ENCODE measurements at places on chromosomes 16 and 17. TPM values are rescaled to one million over a fixed set of nuclear protein-coding genes. Genes with fewer than 3 reads are reported as not detected.

GRCh38 chr16:29995324-29995910 is at the start of gene HIRIP3:
Gene HIRIP3, minus strand, starts transcription at chr16:29995617. Its CDS starts 12 bp downstream, at chr16:29995605.
- no peak for DNase-seq
- peaks cover 24% of the 10 kb centered on the region for H3K4me1 ChIP-seq
- H3K27me3 ChIP-seq = no peaks in the 10 kb centered on the region
- H3K27ac ChIP-seq = peak within 1 kb of the TSS; percentile 98
- peak within 1 kb of the TSS; percentile 92 for H3K4me3 ChIP-seq
- peaks cover 19% of the 10 kb centered on the region for H3K36me3 ChIP-seq

DNA sequence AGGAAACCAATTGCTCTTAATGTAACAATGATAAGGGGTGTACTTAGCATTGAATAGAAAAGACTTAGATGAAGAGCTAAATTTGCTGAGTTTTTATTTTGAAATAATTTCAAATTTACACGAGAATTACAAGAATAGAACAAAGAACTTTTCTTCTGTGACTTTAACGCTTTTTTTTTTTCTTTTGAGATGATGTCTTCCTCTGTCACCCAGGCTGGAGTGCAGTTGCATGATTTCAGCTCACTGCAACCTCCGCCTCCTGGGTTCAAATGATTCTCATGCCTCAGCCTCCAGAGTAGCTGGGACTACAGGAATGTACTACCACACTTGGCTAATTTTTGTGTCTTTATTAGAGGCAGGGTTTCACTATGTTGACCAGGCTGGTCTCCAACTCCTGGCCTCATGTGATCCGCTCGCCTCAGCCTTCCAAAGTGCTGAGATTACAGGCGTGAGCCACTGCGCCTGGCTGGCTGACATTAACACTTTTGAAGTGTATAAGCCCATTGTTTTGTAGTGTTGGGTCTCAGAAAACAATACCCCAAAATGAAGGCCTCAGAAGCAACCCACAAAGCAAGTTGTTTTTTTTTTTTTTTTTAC is 2.1 kb downstream of the TEN1 start:
- H3K27me3 ChIP-seq = no peaks in the 10 kb centered on the region
- no peaks in the 10 kb centered on the region for H3K36me3 ChIP-seq
- no peak overlapping the region for H3K27ac ChIP-seq
- H3K4me1 ChIP-seq = peaks cover 32% of the 10 kb centered on the region
- H3K4me3 ChIP-seq = no peak overlapping the region
- no peak for DNase-seq

- no peak overlapping the region for H3K27ac ChIP-seq
- no peak for DNase-seq
- H3K27me3 ChIP-seq = peaks cover 99% of the 10 kb centered on the region
- H3K4me3 ChIP-seq = no peak overlapping the region
Observed at GRCh38 chr17:48616717-48617470, 1.8 kb upstream of the HOXB8 start.

GRCh38 chr16:53305743-53306142 is 128.5 kb upstream of the RBL2 start:
- H3K4me3 ChIP-seq = no peak overlapping the region
- H3K36me3 ChIP-seq = peaks cover 17% of the 10 kb centered on the region
- no peak overlapping the region for H3K27ac ChIP-seq
- H3K27me3 ChIP-seq = no peaks in the 10 kb centered on the region
- no peak for DNase-seq
- no peaks in the 10 kb centered on the region for H3K4me1 ChIP-seq

DNA sequence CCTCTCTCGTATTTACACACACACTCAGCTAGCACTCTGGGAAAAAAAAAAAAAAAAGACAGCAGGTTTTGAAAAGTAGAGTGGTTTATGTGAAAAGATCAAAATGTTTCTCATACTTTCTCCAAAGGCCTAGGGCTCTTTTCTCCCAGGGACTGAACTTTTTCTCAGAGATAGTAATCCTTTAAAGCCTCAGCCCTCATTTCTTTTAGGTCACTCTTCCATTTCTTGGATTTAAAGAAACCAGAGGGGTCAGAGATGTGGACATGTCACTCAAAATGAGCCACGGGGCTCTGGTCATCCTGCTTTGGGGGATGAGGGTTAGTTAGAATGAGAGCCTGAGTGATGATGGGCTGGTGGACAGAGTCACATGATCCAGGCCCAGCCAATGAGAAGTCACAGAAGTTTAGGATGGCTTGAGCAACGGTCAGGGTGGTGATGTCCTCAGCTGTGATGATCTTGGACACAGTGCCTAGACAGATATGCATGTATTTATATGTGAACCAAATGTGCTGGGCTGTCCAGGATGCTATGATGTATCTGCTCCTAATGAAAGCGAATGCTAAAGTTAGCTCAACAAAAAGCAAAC is 33.7 kb upstream of the AXIN2 start:
- H3K4me1 ChIP-seq = no peaks in the 10 kb centered on the region
- no peak overlapping the region for H3K27ac ChIP-seq
- no peak overlapping the region for H3K4me3 ChIP-seq
- no peaks in the 10 kb centered on the region for H3K36me3 ChIP-seq
- DNase-seq = no peak

Gene SHISA9
- polyA plus RNA-seq = 0.08 TPM

Gene ACSM2A
- not detected for polyA plus RNA-seq

Gene CAPNS2
- 70.5 TPM for polyA plus RNA-seq
